ENCODE measurements at places on chromosomes 1 and 21.

DNA sequence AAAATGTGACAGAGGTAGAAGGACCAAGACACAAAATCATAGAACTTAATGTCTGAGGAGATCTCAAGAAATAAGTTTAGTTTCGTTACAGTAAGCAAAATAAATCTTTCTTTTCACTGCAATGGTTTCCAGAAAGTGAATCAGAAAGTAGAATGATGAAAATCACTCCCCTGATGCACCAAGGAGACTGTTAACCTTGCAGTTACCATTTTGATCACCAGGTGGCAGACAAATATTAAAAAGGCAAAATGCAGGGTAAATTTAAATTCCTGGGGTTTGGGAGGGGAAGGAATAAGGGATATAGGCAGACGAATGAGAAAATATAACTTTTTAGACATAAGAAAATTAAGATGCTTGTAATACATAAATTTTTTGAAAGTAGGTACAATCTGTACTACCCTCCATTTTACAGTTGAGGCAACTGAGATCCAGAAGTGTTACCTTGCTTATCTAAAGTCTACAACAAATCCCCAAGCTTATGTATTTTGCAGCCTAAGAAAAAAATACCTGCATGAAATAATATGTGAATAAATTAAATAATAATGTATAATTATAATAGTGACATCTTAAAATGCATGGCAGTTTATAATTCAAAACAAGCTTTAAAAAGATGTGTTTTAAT, 253.2 kb downstream of the CRB1 start:
- DNase-seq: no peak

- no peak for DNase-seq
Observed at GRCh38 chr1:243841507-243841906, 8.5 kb downstream of the AKT3 start.

DNA sequence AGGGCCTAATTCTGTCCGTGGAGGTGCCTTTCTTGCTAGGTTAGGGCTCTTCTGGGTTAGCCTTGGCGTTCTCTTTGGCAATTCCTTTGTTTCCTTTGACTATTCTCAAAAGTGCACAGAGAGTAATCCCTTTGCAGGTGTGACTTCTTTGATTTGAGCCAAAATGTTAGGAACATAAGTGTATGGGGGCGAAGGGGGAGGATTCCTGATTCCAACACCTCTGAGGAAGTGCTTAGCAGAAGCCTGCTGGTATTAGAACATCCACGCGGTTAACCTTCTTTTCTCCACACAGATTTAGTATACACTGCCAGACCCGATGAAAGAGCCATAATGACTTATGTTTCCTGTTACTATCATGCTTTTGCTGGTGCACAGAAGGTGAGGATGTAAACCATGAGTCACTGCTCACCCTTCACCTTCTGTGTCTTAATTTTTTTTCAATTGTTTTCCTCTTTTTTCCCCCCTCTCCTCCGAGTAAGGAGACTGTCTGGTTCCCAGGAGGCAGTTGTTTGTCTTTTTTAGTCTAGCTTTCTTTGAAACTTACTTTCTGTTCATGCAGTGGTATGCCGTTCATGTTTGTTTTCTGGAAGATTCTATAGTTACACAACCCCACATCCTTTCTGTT, 48.0 kb downstream of the ACTN2 start:
- DNase-seq: no peak

DNA sequence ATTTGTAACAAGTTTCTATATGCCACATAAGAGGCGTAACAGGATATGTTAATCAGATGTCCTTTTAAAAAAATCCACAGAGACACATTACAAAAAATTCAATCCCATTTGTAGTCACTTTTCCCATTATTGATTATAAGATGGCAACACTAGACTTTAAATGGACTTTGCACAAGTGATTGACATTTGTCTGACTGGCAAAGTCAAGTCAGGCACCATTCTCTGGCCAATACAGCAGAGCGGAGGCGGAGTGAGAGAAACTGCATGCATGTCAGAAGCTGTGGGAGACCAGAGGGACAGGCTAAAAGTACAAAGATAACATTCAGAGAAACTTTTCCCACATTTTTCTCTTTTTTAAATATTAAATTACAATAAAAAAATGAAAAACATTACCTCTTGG, 28.1 kb upstream of the RGS5 start:
- DNase-seq: no peak

- no peak for DNase-seq
Observed at GRCh38 chr1:67711855-67712212, 26.8 kb downstream of the GADD45A start.
